Activated naive CD4-positive, alpha-beta T cell treated with anti-CD3 and anti-CD28 coated beads, Interleukin-2, amount 10 ng/mL, durations not matched to agents 5 hours and 36 hours (primary cell): ENCODE measurements at places on chromosomes 6 and 20. TPM values are rescaled to one million over a fixed set of nuclear protein-coding genes. Genes with fewer than 3 reads are reported as not detected.

NANP gene
- total RNA-seq, result 6.6 TPM

TULP1 gene
- total RNA-seq, result not detected

RIMS1 gene
- not detected for total RNA-seq

MAS1 gene
- total RNA-seq, result not detected

PRKN gene
- total RNA-seq, result 0.31 TPM

ARG1 gene
- total RNA-seq, result not detected

BPIFB4 gene
- not detected for total RNA-seq

COL9A3 gene
- total RNA-seq, result not detected

ZBTB46 gene
- total RNA-seq, result 0.10 TPM

OPRM1 gene
- not detected for total RNA-seq

C20orf141 gene
- not detected for total RNA-seq

HFE gene
- total RNA-seq, result 2.1 TPM

ANKEF1 gene
- 6.5 TPM for total RNA-seq

FANCE gene
- total RNA-seq, result 11.3 TPM

POLR3F gene
- total RNA-seq, result 8.0 TPM

ADNP gene
- total RNA-seq, result 68.0 TPM

SLC22A7 gene
- total RNA-seq, result not detected

TRIM40 gene
- total RNA-seq, result not detected

MCCD1 gene
- total RNA-seq, result not detected

BMP2 gene
- not detected for total RNA-seq

SIRPA gene
- total RNA-seq, result not detected

METTL24 gene
- not detected for total RNA-seq

POM121L2 gene
- total RNA-seq, result not detected
